Kasumi-1 (cell line): ENCODE measurements at places on chromosomes 16 and 17.

- DNase-seq, result peak; percentile 74
Observed at GRCh38 chr17:81033535-81034167, 1.3 kb upstream of the BAIAP2 start.

DNA sequence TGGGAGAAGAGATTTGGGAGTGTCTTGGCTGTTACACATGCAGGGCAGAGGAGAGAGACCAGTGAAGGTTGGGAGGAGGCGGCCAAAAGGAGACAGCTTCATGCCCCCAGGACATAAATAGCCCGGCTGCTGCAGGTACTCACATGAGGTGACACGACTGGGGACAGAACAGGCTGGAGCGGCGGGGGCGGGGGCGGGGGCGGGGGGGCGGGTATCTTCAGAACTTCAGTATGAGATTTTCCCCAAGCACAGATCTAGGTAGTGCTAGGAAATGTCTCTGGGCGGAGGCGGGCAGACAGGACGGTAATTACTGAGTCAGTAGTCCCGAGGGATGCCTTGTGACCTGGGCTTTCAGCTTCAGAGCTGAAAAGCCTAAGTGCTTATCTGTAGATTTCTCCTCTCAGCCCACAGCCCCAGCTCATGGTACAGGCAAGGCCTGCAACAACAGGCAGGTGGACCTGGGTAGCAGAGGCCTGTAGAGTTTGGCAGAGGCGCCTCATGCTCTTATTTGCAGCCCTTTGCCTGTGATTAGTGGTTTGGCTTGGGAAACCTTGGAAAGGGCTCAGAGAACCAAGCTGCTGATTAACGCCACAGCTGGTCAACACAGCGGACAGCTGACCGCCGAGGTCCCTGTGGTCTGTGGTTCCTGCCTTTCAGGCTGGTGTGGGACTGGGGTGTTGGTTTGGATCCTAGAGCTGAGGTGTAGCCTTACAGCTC lies 24.5 kb downstream of the UNK start:
- DNase-seq, result no peak

DNA sequence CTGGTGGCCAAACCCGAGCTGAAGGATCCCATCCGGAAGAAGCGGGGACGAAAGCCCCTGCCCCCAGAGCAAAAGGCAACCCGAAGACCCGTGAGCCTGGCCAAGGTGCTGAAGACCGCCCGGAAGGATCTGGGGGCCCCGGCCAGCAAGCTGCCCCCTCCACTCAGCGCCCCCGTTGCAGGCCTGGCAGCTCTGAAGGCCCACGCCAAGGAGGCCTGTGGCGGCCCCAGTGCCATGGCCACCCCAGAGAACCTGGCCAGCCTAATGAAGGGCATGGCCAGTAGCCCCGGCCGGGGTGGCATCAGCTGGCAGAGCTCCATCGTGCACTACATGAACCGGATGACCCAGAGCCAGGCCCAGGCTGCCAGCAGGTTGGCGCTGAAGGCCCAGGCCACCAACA lies 5.9 kb downstream of the CBX2 start:
- no peak for DNase-seq

DNA sequence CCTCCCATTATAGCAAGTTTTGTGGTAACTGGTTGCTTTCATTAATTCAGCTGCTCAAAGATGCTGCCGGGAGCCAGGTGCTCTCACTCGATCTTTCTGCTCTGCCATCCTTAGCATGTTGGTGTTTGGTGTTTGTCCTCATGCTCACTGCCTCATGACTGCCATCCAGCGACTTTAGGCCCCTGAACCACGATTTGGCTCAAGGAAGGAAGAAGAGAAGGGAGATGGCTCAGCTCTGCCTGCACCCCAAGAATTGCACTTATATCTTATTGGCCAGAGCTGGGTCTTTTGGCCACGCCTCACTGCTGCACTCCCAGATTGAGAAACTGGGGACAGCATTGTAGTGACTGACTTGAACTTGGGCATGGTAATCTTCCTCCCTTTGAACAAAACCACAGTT lies 52.7 kb downstream of the ARSG start:
- DNase-seq, result no peak

GRCh38 chr16:50683689-50684374 lies 2.7 kb upstream of the SNX20 start:
- DNase-seq, result peak; percentile 68

- no peak for DNase-seq
Observed at GRCh38 chr17:66446419-66446818, 144.0 kb downstream of the PRKCA start.

DNA sequence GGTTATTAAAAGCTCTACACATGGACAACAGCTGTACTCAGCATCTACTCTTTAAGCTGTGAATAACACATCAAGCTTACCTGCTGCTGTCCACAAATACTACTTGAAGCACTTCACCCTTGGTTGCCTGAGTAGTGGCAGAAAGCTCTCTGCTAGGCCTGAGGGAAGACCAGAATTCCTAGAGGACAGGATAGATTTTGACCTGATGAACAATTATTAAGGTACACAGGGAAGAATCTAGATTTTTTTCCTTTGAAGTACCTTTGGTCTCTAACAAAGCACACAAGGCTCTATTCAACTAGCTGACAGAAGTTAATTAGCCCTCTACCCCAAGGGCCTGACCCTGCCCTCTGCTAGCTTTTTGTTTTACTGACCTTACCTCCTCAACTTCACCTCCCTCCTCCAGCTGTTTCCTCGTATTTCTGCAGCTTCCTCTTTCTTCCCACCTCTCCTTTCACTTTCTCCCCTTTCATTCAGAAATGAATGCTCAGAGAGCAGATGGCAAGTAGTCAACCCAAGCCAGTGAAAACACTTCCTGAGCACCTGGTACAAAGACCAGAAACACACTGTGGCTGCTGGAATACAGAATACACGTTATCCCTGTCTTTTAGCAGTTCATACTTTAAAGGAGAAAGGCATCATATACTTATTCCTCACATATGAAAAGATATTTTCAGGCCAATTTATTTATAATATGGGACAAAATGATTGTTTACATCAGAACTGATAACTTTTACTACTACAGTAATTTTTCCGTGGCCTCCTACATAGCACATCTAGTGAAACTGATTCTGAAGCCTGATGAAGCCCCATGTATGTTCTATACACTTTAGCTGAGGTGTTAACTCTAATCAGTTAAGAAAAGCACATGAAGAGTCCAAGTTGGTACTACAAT lies 5.7 kb upstream of the VEZF1 start:
- peak; percentile 66 for DNase-seq
